ENCODE measurements at places on chromosomes 3 and 15.

- no peak for DNase-seq
Observed at GRCh38 chr3:66052721-66053549, 14.2 kb upstream of the MAGI1 start.

- DNase-seq: no peak
Observed at GRCh38 chr3:79985816-79986215, 218.0 kb upstream of the ROBO1 start.

- peak; percentile 6 for DNase-seq
Observed at GRCh38 chr3:10248984-10249748, 907 bp downstream of the TATDN2 start.

- DNase-seq: no peak
Observed at GRCh38 chr3:157543501-157544035, 40.4 kb upstream of the VEPH1 start.

DNA sequence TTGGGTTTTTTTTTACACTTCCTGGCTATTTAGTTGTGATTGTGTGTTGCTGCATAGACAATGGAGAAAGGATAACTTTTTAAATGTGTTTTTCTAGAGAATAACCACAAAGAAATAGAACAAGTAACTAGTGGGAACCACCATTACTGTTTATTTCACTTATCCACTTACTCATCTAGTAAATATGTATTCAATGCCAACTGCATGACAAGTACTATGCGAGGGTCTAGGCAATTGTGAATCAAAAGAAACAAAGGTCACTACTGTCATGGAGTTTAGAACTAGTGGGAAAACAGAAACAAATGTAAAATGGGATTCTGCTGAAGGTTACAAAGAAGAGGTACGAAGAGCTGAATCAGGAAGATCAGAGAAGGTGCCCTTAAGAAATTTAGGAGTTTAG, 600.9 kb upstream of the ROBO2 start:
- DNase-seq: no peak

GRCh38 chr3:81295906-81296577, 465.4 kb downstream of the GBE1 start:
- no peak for DNase-seq

DNA sequence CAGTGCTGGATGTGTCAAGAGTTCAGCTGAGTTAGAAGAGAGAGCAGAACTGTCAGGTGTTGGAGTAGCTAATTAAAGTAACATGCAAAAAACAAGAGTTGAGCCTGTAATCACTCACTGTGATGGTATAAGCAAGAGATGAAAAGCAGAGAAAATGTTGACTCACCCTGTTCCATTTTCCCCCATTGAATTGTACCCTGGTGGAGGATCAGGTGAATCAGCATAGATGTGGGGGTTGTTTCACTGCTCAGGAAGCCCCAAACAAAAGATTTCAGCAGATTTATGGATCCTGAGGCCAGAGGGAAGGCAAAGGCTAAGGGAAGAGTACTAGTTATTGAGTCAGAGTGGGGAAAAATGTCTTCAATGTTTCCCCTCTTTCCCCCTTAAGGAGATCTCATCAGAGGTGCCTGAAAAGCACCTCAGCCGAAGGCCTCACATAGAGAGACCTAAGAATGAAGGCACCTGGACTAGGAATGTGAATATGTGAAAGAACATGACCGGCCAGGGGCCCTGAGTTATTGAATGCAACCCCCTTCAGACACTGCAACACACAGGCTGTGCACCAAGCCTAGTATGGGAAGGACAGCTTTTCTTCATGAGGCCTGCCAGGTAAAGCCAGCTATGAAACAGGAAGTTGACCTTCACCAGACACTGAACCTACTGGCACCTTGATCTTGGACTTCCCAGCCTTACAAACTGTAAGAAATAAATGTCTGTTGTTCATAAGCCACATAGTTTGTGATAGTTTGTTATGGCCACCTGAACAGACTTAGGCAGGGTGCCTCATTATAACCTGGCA, 90.1 kb downstream of the TMCO5A start:
- no peak for DNase-seq

- no peak for DNase-seq
Observed at GRCh38 chr3:46849045-46849631, 14.1 kb downstream of the MYL3 start.

DNA sequence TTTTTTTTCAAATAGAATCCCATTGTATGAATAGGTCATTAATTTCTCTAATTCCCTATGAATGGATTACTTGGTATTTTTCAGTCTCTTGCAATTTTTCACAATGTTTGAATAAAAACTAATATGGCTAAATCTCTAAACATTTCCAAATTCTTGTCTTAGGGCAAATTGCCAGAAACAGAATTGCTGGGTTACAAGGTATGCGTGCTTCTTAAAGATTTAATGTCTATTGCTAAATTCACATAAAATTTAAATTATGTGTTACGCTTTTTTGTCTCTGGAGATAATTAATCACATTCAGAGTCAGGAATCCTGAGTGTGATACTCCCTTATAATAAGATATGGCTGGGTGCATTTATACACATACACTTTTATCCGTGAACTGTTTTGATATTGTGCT, 264.5 kb upstream of the TBL1XR1 start:
- DNase-seq: no peak

DNA sequence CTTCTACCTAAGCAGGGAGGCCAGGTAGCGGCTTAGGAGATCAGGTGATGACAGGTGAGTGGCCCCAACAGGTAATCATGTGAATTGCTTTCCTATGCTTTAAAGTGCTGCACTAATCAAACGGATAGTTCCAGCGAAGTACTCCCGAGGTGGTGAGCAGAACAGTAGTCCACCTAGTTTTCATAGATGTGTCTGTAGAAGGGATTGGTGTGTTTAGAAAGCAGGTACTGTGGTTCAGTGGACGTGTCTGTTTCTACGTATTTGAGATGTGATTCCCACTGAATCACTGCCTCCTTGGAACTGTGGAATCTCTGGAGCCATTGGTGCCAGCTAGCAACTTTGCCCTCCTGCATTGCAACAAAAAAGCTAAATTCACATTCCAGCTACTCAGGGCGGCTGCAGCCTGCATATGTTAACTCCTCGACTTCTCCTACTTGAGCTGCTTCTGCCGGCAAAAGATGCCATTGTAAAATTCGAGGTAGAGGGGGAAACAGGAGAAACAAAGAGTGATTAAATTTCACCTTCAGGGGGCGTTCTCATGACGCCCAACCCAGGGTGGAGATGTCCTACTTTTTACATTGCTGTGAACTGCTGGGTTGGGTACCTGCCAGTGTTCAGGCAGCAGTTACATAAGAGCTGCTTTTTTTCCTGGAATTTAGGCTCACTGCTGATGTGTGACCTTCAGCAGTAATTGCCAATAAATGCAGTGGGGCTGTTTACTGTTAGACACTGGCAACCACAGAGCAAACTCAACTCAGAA, 227.3 kb downstream of the ITPR1 start:
- DNase-seq: no peak

DNA sequence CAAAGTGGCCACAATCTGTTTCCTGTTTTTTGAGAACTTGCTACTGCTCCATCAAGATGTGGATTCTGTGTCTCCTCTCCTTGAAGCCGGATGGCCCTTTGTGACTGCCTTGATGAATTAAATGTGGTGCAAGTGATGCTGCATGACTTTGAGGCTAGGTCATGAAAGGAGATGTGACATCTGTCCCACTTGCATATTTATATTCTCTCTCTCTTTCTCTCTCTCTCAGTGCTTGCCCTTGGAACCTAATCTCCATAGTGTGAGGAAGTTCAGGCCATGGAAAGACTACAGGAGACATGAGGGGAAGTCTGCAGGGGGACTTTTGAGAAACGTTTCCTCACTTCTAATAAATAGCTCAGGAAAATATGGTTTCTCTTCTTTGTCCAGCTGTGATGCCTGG, 50.0 kb upstream of the ADPGK start:
- DNase-seq: no peak

GRCh38 chr3:143209715-143210059, 90.1 kb downstream of the CHST2 start:
- no peak for DNase-seq

- DNase-seq: no peak
Observed at GRCh38 chr3:40451551-40451950, 5.6 kb upstream of the RPL14 start.

DNA sequence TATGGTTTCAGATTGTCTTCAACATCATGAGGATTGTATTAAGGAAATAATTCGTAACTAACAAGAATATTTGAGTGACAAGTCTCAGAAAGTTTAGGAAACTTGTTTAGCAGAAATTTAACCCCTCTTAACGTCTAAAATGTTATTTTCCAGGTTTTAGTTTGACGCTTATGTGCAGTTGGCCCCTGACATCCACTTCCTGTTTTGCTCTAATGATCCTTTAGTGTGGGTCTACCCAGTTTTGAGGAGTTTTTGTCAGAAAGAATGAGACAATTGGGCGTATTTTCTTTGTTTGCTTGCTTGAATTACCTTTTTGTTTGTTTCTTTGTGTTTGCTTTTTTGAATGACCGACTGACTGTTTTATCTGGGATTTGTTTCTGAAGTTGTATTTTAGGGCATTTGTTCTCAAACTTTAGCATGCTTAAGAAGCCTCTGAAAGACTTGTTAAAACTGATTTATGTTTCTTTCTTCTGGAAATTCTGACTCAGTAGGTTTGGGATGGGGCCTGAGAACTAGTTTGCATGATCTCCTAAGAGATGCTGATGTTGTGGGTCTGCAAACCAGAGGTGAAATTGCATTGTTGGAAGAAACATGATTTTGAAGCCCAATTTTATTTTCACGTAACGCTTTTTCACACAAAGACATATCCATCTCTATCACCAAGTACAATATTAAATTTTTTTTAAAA, 20.6 kb downstream of the RBMS3 start:
- DNase-seq: no peak

DNA sequence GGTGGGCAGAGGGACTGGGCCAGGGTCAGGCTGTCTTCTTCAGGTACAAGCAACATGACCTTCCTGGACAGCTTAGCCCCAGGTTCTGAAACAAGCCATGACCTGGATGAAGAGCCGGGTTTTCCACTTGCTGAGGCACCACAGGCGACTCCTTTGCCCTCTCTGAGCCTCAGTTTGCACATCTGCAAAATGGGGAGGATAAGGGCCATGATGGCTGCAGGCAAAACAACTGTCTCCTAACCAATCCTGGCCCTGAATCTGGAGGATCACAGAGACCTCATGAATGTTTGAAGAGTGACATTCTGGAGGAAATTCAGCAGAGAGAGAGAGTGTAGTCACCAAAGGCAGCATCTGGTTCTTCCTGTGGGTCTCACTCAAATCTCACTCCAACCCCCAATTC, 8.0 kb downstream of the SLC6A1 start:
- DNase-seq: no peak

GRCh38 chr15:47820747-47821319, 103.5 kb downstream of the SEMA6D start:
- DNase-seq: peak; percentile 7

DNA sequence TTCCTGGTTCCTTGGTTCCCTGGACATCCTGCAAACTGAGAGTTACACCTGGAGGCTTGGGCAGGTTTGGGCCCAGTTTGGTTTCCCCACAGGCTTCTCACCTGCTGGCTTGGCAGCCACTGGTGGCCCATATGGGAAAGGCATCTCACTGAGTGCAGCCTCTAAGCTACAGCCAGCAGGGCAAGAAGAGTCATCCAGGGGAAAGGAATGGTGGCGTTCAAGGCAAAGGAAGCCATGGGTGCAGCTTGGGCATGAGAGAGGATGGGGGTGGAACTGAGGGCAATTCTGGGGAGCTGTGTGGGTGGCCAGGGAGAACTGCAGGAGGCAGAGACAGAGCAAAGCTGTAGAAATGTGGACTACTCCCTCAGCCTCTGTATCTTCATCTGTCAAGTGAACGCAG, 106.4 kb downstream of the EPHB1 start:
- DNase-seq: no peak

DNA sequence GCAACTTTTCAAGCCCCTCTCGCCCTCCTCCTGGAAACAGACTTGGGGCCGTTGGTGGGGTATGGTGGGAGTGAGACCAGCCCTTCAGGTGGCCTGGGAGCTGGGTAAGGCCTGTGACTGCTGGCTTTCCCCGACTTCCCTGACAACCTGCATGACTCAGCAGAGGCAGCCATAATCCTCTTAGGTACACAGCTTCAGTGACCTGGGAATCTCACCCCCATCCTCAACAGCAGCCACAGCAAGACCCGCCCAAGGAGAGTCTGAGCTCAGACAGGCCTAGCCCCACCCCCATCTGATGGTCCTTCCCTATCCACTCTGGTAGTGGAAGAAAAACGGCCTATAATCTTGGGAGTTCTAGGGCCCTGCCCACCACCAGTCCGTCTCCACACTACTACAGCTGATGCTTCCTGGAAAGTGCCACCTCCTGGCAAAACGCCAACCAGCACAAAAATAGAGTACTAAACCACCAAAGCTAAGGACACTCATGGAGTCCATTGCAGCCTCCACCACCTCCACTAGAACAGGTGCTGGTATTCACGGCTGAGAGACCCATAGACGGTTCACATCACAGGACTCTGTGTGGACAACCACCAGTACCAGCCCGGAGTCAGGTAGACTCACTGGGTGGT, 13.1 kb upstream of the SLC27A2 start:
- no peak for DNase-seq

- no peak for DNase-seq
Observed at GRCh38 chr3:126473292-126474168, 2.2 kb downstream of the ZXDC start.

GRCh38 chr3:52248165-52248541, 2.6 kb downstream of the PPM1M start:
- DNase-seq: no peak
